A549 treated with CORT108297 at 1 μM for 4 hours (cell line): ENCODE measurements at places on chromosomes 7 and 10. TPM values are rescaled to one million over a fixed set of nuclear protein-coding genes. Genes with fewer than 3 reads are reported as not detected.

Gene HYCC1
- total RNA-seq = 15.3 to 23.9 TPM (median 19.5 TPM) in 5 replicates

Gene RNF133
- total RNA-seq = not detected in 5 replicates

Gene CH25H
- total RNA-seq = 0.06 to 0.07 TPM (median 0.07 TPM) in 3 of 5 replicates, not detected in the others

Gene SLC16A9
- 0.06 to 0.09 TPM (median 0.07 TPM) in 5 replicates for total RNA-seq

Gene CCL24
- not detected in 5 replicates for total RNA-seq
